ENCODE measurements at places on chromosomes 11 and 22.

DNA sequence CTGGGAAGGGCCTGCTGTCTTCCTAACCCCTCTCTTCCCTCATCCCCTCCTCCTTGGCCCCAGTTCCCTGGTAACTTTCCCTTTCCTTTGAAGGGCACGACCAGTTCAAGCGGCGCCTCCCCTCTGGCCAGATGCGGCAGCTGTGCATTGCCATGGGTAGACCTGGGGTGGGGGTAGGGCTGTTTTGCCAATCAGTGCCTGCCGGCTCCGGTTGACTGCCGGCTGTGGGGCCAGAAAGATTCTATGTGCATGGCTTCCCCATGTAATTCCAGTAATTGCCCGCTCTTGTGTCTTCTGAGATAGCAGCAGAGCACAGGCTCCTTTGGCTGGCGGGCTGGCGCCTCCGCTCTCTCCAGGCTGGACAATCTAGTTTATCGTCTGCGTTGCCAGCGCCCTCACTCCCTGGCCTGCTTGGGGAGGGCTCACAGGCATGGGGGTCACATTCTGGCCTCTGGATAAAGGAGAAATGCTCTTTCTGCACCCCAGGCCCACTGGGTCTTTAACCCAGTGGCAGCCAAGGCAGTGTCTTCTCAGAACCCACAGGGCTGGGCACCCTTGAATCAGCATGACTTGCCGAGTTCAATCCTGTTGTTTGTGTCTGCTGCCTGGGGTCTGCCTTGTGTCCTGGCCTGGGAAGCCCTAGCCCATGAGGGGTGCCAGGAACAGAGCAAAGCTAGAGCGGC, 9.4 kb downstream of the SIDT2 start:
- no peak for DNase-seq

GRCh38 chr11:32315121-32315520, 120.2 kb downstream of the WT1 start:
- DNase-seq: no peak

DNA sequence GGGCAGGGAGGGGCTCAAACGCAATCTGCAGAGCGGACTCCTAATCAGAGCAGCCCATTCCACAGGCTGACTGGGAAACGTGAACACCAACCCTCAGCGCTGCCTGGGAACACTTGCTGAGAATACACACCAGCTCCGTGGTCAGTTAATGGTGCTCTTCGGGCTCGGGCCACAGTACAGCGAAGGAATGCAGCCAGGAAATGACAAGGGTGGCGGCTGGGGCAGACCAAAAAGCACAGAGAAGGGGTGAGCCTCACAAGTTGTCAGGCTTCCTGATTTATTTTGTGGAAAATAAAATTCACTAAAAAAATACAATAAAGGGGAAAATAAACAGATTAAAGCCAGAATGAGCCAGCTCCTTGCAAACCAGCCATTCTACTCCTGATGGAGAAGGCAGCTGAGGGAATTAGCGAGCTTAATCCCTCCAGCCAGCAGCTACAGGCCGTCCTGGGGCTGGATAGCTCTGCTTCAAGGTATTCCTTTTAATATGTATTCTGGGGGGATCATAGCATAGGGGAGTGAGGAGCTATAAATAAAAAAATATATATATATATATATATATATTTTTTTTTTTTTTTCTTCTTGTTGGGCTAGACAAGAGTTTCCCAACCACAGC, 165.5 kb upstream of the NTM start:
- DNase-seq: no peak

- DNase-seq: no peak
Measured at GRCh38 chr22:42745118-42745517, 24.4 kb upstream of the A4GALT start.

DNA sequence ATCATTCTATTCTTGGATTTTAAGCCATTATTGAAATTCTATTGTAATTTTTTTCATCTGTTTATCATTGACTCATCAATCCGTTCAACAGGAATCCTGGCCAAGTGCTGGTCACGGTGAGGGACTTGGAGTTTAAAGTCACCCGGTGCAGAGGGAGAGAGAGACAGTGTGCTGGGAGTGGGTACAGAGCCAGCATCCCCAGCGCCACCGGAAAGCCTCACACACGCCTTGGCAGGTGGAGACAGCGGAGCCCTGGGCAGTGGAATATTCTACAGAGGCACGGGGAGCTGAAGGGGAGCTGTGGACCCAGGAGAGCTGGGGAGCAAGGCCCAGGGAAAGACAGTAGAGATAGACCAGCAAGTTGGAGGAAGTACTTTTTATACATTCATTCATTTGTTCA, 787.6 kb downstream of the BRD1 start:
- no peak for DNase-seq

DNA sequence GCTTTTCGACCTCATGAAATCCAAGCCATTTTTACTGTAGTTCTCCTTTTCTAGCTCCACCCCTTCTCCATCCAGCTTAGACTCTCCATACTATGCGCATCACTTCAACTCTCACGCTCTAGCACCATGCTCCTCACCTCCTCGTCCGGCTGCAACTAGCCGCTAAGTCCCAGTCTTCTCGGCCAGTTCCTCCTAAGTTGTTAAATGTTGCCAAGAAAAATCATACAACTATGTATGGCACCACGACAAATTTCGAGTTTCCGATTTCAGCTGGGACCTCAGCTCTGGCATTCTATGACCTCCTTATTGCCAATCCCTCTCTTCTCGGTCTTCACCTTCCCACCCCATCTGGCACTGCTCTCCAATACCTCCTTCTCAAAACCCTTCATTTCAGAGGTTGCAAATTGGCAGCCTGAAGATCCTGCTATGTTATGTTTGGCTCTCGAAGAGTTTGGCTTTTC, 1.0 kb downstream of the ZNF70 start:
- no peak for DNase-seq

DNA sequence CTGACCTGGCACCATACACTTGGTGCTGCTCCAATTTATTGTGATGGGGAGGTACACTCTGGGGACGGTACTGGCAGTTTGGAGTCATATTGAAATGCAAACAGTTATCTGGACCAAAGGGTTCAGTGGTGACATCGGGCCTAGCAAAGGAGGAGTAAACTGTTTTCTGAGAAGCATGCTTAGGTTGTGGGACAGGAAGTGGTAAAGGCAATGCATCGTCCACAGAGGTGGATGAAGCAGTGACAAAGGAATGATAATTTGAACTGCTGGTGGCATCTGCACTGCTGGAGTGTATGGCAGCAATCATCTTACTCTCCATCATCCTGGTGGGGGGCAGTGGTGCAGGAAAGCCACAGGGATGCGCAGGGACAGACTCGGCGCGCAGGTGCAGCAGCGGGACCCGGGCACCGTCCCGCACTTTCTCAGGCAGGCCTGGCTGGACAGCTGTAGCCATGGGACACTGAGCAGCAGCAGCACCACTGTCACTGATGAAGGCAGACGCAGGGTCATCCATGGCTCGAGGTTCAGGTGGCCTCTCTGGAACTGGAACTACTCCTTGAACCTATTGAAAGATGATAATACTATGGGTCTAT, 28.0 kb upstream of the TP53AIP1 start:
- DNase-seq: no peak

DNA sequence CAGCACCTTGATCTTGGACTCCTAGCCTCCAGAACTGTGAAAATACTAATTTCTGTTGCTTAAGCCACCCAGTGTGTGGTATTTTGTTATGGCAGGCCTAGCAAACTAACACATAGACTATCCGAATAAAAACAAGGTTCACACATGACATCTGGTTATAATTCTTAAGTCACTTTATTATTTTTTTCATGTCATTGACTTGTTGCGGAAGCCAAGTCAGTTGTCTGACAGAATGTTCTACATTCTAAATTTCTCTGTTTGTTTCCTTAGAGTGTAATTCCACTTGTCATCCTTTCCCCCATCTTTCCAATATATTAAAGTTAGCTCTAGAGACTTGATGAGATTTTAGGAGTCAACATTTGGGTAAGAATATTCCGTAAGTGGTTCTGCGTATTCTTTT, 40.6 kb downstream of the RAB30 start:
- DNase-seq: no peak

DNA sequence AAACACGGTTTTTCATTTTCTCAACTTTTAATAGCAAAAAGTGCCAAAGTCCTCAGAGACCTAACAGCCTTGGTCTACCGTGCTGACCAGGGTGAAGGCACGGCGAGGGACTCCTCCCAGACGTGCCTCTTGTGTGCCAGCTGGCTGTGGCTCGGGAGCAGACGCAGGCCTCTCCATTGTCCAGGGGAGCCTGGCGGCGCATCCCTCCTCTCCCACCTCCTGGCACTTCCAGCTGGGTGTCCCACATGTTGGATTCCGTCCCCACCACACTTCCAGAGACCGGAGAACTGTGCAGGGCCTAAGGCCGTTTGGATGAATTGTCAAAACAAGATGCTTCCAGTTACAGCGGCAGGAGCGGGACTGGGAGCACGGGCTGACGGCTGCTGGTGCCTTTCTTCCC, 11.6 kb downstream of the CDPF1 start:
- DNase-seq: no peak

DNA sequence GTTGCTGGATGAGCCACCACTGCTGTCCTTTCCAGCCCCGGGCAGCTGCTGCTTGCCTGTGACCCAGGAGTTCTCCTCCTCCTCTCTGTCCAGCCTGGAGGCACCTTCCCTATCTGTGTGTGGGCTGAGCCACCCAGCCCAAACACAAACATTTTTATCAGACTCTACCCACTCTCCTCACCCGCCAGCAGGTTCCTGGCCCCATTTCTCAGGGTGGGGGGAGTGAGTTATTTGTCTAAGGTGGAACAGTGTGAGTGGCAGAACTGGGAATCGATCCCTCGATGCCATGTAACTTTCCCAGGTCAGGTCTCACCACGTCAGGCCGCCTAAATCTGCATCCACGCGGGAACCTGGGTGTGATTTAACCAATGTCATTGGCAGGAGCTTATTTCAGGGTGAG, 20.8 kb upstream of the SMIM38 start:
- DNase-seq: no peak

DNA sequence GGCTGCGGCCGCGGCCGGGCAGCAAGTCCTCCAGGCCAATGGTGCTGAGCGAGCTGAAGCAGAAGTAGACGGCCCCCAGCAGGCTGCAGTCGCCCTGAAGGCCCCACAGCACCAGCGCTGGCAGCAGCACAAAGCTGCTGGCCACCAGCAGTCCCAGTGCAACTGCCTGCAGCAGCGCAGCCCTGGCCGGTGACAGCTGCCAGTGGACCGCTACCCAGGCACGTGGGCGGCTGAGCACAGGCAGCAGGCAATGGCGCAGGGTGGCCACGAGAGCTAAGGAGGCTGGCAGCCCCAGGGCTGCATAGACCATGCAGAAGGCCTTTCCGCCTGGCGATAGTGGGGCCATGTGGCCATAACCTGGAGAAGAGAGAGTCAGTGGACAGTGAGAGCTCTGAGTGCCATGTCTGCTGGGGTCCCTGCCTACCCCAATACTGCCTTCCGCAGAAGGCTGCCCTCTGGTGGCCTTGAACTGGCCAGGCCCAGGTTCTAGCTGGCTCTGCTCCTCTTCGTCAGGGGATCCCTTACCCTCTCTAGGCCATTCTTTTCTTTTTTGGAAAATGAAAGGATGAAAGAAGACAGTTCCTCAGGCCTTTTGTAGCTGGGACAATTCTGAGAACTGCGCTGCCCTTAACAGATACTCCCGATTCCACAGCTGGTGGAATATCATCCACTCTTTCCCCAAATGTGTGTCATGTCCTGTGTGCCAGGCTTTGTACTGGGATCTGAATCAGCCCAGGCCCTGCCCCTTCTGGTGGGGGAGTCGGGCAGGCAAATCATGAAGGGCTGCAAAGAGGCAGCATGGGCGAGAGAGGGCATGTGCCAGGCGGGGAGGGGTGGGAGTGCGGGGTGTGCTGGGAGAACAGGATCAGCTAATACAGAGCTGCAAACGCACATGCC, 1.8 kb downstream of the KCNK7 start:
- DNase-seq: no peak

DNA sequence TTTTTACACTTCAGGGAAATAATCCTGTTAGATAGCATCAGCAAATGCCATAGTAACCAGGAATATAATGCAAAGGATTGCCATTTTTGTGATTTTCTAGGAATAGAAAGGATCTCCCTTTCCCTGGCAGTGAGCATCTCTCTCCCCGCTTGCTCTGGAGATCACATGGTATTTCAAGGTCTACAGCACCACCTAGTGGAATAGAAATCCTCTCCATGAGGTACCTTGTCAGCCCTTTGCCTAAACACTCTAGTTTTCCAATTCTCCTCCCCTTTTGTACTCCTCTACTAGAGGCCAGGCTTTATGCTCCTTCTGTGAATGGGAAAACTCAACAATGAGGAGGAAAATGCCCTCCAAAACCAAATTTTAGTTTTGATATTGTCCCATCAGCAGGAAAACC, 78.4 kb downstream of the XRRA1 start:
- no peak for DNase-seq

DNA sequence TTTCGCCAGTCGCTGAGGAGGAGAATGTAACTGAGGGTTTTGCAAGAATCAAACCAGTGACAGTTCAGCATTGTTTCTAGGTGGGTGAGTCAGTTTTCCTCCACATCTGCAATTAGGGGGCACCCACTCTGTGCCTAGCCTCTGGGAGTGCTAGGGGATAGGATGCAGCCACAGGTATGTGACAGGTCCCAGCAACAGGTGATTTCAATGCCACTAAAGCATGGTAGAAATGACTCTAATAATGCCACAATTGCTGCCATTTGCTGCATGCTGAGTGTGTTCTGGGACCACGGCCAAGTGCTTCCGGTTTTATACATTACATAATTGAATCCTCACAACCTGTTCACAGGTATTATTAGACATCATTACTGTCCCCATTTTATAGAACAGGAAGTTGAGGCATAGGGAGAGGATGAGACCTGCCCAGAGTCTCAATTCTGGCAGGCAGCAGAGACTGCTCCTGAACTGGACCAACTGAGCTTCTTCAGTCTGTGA, 556 bp downstream of the CRYBB2 start:
- DNase-seq: peak; percentile 11

DNA sequence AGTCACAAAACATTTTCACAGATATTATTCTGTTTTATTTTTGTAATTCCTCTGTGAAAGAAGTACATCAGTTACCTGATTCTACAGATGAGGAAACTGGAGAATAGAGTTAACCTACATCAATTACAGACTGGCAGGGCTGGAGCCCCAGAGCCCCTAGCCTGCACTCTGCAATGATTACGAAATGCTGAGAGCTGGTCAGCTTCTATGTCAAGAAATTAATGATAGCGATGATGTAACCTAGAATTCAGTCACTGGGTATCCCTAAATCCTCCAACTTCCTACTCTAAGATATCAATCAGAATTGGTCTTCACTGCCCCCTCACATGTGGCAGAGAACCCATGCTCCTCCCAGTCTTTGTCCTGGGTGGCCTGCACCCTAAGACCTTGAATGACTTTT, 273.5 kb upstream of the PLET1 start:
- no peak for DNase-seq

All from NCI-H345 (cell line).